Stimulated activated CD8-positive, alpha-beta memory T cell treated with anti-CD3 and anti-CD28 coated beads, Interleukin-15, amount 100 ng/mL, for 48 hours (primary cell): ENCODE measurements at places on chromosomes 16 and 17.

DNA sequence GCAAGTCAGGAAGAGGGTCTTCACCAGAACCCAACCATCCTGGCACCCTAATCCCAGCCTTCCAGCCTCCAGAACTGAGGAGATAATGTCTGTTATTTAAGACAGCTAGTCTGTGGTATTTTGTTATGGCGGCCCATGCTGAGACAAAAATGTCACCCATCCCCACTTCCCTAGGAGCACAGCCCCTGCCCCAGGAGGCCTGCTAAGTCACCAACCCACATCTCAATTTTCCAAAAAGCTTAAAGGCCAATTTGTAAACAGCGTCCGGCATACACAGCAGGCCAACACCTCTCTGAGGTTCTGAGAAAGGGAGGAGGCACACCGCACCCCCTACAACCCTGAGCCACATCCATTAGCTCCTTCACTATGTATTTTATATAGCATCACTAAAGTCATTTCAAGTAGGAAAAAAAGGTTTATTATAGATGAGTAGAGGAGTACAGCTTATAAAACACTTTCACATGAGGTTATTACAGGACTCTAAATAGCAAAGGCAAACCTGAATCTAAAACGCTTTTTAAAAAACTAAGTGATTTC, 6.9 kb downstream of the TMEM170A start:
- no peak for DNase-seq

DNA sequence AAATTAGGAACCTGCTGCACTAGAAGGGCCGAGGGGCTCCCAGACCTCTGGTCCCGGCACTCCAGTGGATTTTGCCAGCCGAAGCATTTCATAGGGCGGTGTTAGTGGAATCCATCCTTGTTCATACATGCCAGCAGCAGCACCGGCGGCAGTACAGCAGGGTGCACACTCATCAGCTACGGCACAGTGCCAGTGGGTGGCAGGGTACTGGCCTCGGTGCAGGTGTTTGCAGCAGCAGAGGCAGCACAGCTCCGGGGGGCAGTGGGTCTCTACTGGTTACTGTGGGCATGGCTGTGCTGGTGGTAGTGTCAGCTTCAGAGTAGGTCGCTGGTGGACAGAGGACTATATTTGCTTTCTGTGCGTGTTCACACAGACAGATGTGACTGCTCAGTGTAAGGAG, 985.7 kb downstream of the CDH8 start:
- DNase-seq: no peak

DNA sequence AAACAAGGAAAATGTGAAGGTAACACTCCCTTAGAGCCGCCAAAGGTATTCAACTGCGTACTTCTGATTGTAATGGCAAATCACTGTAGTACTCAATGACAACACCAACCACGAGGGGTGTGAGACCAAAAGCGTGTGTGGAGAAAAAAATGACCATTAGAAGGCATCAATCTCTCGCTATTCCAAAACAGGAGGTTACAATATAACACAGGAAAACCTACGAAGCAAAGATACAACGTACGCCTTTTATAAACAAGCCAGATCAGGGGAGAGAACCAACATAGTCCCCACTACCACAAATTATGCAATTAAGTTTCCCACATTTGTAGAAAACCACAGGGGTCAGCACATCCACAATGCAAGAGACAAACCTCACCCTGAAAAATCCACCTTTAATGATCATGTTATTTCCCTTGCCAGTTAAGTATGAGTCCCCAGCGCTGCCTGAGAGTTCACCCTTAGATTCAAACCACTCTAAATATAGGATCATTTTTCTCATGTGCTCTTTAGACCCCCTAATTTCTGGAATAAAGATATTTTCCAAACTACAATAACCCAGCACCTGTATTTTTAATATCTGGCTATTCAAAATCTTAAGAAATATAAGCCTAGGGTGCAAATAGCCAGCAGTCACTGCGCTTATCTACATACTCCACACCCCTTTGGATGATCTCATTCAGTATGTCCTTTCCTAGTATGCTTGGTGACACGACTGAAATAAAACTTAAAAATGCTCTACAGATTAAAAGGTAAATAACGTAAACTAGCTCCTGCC, 12.4 kb downstream of the TEX14 start:
- DNase-seq: no peak

DNA sequence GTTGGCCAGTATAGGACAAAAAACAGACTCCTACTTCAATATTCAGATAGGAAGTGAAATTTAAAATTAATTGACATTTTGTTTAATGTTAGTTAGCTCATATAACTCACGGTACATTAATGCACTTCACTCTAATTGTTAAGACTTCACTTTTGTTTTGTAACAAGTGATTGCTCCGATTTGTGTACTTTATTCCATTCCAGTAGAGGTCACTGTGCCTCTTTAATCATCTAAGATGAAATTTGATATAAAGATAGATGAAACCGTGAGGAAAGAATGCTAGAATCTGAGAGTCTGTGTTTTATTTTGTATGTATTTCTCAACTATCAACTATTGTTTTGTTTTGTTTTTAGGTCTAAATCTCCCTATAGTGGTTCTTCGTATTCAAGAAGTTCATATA, 29.0 kb downstream of the RBBP6 start:
- DNase-seq: no peak
